ENCODE measurements at places on chromosomes 12 and 14.

GRCh38 chr14:100640471-100641273 is 53.5 kb upstream of the BEGAIN start:
- peak; percentile 36 for DNase-seq

DNA sequence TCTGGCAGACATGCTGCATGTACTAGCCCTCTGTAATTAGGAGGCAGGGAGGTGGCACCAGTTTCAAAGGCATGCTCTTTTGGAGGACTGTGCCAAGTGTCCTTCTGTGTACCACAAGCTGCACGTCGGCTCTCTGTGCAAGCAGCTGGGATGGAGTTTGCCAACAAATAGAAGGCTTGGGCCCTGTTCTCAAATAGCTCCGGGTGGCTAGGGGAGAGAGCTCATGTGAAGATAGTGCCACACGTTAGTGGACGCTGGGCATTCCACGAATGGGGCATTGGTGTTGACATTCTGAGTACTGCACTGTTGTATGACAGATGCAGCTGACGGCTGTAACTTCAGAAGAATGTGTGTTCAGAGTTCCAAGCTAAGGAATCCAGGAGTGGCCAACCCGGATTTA is 4.4 kb downstream of the AACS start:
- no peak for DNase-seq

- DNase-seq: peak; percentile 8
Observed at GRCh38 chr14:95156161-95157047, 925 bp downstream of the DICER1 start.

DNA sequence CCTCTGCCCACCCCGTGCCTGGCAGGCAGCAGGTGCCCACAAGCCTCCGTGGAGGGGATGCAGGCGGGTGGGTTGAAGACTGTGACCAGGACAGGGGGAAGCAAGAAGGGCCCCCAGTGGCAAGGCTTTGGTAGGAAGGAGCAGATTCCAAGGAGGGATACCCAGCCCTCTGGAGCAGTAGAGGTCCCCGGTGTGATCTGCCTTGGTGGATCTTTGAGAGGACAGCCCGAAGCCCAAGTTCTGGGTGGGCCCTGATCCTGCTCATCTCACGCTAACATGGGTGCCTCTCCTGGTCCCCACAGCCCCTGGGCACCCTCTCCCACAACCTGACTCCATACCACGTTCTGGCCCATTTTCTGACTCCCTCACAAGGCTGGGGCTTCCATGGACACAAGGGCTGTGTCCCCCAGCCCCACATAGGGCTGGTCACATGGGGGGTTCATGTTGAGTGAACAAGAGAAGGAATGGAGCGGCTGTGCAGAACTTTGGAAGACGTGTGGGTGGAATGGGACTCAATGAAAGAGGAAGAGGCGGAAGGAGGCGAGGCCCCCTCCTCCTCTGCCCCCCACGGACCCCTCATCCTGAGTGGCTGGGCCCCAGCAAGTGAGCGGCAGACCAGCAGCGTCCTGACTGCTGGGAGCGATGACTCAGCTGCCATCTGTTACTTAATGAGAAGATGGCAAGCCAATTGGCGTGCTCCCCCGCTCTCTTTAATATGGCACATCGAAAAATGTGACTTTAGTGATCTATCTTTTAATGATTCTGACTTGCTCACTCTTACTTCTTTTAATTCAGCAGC is 77.0 kb upstream of the BCL11B start:
- DNase-seq: no peak

DNA sequence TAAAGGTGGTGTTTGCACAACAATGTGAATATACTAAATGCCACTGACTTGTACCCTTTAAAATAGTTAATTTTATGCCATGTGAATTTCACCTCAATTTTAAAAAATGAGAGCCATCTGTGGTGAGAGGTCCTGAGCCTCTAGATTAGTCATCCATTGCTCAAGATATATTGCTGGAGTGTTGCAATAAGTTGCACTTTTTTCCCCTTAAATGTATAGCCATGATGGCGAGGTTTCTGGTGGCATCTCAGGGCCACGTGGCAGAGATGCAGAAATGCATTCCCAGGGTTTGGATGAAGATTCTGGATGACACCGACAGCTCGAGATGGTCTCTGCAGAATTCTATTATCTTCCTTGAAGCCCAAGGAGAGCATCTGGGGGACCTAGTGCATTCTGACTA is 153.7 kb downstream of the AACS start:
- no peak for DNase-seq

Data from stimulated activated CD4-positive, alpha-beta T cell treated with anti-CD3 and anti-CD28 coated beads, Interleukin-1b, Interleukin-23, amount 100 ng/mL, for 4 hours (primary cell).